ENCODE measurements at places on chromosomes 1 and 21.

DNA sequence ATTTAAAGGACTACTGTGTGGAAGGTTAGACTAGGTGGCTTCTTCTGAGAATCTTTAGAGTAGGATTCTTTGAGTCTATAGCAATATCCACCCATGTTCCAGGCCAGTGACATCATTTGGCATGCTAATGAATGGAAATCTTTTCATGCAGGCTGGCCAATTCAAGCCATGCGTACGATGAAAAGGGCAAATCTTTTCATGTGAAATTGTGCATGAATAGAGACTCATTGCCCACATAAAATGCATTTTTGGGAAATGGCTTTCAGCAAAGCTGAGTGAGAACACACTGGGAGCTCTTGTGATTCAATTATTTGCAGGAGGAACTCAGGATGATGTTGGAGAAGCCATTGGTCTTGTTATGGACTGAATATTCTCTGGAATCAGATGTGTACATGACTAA lies 324.9 kb upstream of the DAB1 start:
- DNase-seq: no peak

GRCh38 chr1:41101950-41102607 lies 80.6 kb upstream of the SLFNL1 start:
- DNase-seq: no peak

DNA sequence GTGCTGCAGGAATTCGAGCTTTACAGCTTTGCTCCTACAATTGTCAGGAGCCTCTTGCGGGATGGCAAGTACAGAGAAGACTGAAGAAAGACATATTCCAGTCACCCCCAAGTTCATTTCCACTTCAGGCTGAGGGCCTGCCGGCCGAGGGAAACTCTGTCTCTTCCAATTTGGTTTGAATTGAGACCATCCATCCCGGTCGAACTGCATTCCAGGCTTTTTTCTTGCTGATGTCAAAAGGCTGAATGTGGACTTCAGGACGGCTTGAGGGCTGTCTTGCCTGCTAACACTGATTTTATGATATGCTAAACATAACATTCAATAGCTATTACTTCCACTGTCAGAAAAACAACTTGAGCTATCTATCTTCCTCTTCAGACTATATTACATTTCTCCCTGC lies 79.8 kb upstream of the PLXNA2 start:
- no peak for DNase-seq

DNA sequence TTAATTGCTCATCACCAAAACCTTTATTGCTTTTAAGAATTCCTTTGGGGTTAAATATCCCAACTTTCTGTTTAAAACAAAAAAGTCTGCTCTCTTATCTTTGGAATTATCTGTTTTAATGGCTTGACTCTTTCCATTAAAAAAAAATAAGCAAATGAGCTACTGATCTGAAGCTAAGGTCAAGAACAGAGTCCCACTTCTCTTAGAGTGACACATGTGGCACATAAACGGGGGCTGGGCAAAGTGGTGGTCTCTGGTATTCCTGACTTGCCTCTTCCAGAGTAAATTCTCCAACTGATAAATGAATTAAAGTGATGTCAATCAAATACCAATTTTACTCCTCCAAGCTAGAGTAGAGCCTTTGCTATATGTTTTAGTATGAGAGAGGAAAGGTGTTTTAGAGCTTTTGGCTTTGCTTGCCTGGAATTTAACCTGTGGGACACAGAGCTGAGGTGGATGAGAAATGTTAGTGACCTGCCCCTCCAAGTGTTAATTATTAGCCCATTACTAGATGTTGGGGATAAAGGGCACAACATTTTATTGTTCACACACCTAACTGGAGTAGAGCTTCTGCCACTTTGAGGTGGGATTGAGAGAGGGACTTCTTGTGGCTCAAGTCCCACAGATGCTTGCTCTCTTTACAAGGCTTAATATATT lies 864.0 kb downstream of the LRRIQ3 start:
- DNase-seq: no peak

- no peak for DNase-seq
Observed at GRCh38 chr1:20936621-20937020, 149.5 kb upstream of the HP1BP3 start.

- DNase-seq: no peak
Observed at GRCh38 chr1:197918807-197919345, 1.7 kb downstream of the LHX9 start.

DNA sequence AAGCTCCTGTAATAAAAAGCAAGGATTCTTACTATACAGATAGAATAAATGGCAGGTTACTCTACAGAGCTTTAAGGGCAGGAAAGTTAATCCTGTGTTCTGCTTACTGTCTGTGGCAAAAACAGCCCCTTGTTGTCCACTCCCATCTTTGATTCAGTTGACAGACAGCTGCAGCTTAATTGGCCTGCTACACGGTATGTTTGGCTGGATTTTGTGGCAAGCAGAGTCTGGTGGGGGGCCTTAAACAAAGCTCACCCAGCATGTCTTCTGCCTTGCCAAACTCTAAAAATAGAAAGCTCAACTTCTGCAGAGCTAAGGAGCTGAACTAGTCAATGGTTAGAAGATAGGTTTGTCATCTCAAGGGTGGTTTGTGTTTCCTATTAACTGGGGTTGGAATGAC lies 407.2 kb downstream of the HLX start:
- no peak for DNase-seq

GRCh38 chr1:39940253-39940652 lies 14.7 kb upstream of the MFSD2A start:
- no peak for DNase-seq

DNA sequence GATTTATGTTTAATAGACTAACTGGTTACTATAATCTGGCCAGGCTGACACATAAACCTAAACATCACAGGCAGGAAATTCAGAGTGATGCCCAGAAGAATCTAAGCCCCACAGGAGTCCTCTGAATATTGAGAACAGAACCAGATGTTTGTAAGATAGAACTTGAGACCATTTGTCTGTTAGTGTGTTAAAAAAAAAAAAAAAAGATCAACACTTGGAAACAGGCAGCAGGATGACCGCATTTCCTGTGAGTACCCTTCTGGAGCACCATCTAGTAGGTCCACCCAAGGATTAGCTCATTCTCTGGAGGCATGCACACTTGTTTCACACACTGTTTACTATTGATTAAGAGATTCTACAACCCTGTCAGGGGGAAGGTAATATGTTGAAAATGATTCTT lies 111.4 kb upstream of the VANGL1 start:
- no peak for DNase-seq

GRCh38 chr1:88111816-88112215 lies 572.3 kb upstream of the PKN2 start:
- DNase-seq: no peak

DNA sequence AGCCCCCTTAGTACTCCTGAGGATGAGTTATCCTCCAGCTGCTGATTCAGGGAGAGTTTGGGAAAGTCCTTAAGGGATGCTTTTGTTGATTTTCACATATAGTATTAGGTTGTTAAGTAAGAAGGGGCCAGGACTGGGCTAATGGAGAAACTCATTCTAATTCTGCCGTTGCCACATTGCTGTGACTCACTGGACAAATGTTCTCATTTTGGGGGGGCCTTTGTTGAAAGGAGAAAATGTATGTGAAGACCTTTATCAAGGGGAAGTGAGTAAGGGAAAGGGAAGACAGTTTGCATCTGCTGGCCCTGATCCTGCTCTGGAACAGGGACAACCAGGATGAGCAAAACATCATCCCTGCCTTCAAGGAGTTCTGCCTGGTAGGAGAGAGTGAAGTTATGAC lies 123.2 kb upstream of the FGGY start:
- DNase-seq: no peak

DNA sequence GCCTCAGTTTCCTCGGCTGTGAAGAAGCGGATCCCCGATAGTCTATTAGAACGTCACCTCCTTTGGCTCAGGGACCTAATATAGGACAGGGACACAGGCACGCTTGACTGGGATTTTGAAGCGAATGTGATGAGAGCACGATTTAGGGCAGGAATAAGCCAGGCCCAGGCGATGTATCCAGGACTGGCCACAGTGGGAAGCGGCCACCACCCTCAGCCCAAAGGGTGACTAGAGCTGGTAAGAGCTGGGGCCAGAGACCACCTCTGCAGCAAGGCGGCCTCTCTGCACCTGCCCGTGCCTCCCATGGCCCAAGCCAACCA lies 100.0 kb upstream of the VAMP3 start:
- no peak for DNase-seq

DNA sequence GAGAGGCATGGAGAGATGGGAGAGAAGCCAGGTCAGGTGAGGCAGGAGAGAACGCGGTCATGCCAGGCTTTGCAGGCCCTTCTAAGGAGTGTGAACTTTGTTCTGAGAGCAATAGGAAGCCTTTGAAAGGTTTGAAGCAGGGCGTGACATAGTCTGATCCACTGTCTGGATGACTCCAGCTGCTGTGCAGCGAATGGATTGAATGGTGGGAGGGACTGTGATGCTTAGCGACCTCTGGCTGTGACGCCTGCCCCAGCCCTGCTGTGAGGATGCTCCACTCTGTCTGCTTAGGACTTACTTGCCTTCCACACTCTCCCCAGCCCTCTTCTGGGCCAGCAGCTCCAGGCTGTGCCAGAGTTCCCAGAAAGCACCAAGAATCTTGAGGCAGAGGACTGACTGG lies 41.8 kb upstream of the POU3F1 start:
- no peak for DNase-seq

DNA sequence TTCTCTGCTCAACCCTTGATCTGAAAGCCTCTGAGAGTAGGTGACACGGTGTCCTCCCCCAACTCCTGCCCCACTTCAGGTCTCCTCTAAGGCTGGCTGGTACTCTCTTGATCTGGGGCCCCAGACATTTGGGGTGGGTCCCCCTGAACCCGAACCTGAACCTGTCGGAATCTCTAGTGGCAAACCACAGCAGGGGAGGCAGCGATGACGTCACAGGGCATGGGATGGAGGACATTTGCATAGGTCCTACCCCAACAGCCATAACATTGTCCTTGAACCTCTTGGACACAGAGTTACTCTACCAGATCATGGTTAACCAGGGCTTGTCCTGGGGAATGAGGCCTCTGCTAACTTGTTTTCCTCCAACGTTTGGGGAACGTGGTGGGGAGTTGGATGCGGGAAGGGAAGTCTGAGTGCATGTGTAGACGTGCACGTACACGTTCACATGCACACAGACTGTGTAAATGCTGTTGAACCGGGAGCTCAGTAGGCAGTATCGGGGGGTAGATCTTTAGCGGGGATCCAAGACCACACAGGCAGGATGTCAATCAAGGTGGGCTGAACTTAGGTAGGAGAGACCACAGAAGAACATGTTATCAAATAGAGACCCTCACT lies 32.4 kb downstream of the CITED4 start:
- no peak for DNase-seq

DNA sequence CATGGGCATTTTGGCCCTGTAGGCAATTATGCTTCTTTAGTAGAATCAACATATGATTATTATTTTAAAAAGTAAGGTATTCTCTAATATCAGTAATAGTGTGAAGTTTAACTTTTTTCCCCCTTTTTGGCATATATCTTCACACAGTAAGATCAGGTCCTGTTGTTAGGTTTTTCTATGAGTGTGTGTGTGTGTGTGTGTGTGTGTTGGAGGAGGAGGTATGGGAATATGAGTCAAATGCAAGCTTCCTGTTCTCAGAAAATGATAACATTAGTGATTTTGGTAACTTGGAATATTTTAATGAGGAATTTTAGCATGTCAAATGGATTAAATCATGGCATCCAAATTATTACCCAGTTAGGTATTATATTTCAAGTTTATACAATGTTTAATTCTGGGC lies 65.8 kb upstream of the BCL10 start:
- no peak for DNase-seq

DNA sequence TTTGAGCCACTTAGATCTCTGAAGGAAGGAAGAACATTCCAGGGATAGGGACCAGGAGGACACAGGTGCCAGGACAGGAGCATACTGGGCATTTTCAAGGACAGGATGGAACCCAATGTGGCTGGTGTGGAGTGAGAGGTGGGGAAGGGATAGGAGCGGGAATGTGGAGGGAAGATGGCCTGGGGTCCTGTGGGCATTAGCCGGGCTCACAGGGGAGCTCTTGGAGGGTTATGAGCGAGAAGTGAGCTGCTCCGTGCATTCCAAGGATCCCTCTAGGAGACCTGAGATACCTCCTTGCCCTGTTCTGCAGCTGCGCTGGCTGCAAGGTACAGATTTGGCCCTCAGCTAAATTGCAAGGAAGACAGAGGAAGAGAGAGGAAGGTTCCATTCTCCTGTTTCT lies 87.5 kb downstream of the IER5 start:
- DNase-seq: no peak

GRCh38 chr1:175209493-175209921 lies 16.9 kb upstream of the KIAA0040 start:
- no peak for DNase-seq

GRCh38 chr1:78743626-78744025 lies 94.0 kb downstream of the IFI44 start:
- DNase-seq: no peak

DNA sequence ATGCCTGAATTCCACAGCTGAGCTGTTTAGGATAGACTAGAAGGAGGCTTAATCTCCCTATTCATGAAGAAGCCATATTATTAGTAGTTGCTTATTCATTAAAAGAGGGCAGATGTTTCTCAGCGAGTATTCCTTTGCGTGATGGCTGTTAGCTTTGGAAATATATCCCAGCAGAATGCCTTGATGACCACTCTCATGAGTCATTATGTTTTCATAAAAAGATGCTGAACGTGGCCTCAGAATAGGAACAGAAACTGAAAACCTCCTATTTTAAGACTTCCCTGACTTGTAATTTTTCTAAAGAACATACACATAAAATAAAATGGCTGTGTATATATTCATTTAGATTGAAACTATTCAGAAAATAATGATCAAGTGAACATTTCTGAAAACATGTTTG lies 9.6 kb upstream of the PLA2G4A start:
- DNase-seq: no peak

DNA sequence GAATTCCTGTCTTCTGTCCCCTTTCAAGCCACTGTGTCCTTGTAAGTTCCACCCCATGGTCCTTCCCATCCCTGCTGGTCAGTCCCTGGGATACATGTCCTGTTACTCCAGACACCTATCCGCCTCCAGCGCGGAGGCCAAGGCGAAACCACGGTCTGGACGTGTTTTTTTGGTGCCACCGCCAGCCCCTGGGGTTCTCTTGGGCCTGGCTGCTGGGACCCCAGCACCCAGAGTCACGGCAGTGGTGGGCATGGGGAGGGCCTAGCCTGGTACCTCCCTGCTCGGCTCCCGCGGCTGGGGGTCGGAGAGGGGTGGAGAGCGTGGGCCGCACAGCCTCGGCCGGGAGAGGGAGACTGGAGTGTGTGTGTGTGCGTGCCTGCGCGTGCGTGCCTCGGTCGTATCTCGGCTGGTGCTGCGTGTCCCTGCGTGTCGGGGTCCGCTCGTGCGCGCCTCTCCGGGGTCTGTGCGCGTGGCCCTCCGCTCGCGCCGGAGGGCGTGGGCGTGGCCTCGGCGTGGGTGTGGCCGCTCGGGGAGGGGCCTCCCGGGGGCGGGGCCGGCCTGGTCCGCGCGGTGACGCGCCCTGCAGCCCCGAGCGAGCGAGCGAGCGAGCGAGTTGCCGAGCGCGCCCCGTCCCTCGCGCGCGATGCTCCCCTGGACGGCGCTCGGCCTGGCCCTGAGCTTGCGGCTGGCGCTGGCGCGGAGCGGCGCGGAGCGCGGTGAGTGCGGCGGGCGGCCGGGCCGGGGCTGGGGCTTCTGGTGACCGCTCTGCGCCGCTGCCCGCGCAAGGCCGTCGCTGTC lies at the start of gene VWA1:
Gene VWA1 (plus strand): TSS at position 585 of the 798 bp plus-strand sequence. CDS start 59 bp downstream, at position 644.
- DNase-seq: no peak
